ENCODE measurements at places on chromosomes 4 and X.

GRCh38 chr4:41396214-41396613 is 139.5 kb downstream of the UCHL1 start:
- DNase-seq = no peak

GRCh38 chrX:148913971-148914370 is 413.6 kb downstream of the AFF2 start:
- no peak for DNase-seq

GRCh38 chr4:43456383-43456782 is 563.9 kb downstream of the GRXCR1 start:
- no peak for DNase-seq

- DNase-seq = no peak
Measured at GRCh38 chr4:88737307-88737941, 39.8 kb upstream of the NAP1L5 start.

- no peak for DNase-seq
Measured at GRCh38 chrX:151692825-151693224, 2.4 kb upstream of the PRRG3 start.

DNA sequence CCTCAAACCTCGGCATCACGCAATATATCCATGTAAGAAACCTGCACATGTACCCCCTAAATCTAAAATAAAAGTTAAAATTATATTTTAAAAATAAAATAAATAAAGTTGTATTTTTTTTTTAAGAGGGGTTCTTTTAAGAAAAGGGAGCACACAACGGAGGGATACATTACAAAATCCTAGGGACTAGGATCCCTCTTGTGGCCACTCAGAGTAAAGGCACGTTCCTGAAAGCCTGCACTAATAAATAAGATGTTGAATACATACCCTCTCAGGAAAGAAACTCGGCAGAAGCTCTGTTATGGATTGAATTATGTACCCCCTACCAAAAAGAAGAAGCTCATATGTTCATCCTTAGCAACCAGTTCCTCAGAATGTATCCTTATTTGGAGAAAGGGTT is 50.9 kb upstream of the PRDX4 start:
- DNase-seq = no peak

GRCh38 chr4:137181293-137181899 is 350.9 kb downstream of the PCDH18 start:
- DNase-seq = no peak

- DNase-seq = no peak
Measured at GRCh38 chrX:39019056-39019455, 217.8 kb downstream of the MID1IP1 start.

DNA sequence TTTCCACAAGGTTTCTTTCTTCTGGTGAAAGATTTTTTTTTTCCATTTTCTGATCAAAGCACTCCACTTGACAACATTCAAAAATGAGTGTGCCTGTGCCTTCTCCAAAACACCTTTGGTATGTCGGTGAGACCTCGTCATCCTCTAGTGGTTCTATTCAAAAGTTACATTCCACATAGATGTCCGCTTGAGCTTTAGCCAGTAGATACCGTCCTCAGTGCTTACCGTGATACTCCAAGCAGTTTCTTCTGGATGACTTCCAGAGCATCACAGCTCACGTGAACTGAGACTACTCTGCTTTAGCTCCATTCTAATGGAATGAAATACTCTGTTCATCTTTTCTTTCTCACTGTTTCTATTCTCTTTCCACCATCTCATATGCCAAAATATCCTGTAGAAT is 38.2 kb upstream of the VEGFC start:
- DNase-seq = no peak
